ENCODE measurements at places on chromosomes 16 and 17. TPM values are rescaled to one million over a fixed set of nuclear protein-coding genes. Genes with fewer than 3 reads are reported as not detected.

DNA sequence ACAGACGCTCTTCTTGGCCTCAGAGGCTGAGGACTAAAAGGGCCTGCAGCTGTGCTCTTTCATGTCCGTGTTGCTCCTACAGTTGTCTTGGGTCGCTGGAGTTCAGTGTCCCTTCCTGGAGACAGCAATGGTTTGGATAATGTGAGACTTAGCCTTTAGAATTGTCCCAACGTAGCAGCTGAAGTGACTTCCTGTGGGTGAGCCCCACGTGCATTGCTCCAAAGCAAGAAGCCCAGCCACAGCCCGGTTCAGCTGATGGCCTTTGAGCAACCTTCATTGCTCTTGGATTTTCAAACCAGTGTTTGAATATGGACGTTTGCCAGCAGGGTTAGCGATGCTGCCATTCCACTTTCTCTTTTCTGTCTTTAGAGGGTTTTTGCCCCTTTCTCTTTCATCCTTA is 19.7 kb downstream of the TMEM11 start:
- DNase-seq: no peak

- no peak for DNase-seq
Measured at GRCh38 chr17:8673612-8674011, 43.1 kb upstream of the MYH10 start.

DNA sequence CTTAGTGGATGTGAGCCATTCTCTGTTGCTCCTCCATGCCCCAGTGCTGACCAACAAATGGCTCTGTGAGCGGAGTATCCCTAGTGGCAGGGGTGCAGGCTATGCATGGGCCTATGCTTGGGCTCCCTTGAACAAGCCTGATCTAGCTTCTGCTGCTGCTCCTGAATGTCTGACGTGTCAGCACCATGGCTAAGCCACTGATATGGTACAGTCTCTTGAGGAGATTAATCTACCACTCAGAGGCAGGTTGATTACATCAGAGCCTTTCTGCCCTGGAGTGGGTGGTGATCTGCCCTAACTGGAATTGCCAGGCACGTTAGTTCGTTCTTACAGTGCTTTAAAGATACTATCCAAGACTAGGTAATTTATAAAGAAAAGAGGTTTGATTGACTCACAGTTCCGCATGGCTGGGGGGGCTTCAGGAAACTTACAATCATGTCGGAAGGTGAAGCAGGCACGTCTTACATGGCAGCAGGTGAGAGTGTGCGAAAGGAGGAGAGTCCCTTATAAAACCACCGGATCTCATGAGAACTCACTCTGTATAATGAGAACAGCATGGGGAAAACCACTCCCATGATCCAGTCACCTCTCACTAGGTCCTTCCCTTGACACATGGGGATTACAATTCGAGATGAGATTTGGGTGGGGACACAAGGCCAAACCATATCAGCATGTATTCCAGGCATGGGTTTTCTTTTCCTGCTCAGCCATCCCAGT is 41.5 kb upstream of the B4GALNT2 start:
- no peak for DNase-seq

DNA sequence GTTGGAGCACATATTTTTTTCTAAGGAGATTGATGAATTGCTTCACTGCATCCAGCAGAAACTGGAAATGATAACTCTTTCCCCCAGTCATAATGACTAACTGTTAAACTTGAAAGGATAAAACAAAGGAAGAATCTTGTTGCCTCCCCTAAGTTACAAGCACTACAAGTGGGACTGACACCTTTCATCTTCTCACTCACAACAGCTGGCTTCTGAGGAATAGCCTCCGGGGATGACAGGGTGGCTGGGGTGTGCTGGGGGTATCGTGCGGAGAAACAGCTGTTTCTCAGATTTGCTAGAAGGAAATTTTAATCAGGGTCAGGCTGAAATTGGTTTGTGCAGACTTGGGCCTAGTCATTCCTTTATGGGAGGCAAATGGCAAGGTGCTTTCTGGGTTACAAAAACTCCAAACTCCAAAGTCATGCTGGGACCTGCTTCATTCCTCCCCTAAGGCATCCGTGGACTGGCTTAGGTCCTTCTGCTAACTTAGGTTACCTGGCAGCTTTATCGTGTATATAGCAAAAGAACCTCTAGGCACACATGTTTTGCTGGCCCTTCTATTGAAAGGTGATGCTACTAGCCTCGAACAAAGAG is 557.2 kb downstream of the TOX3 start:
- DNase-seq: no peak

GRCh38 chr16:30805056-30805369 is 18.0 kb upstream of the ZNF629 start:
- no peak for DNase-seq

DNA sequence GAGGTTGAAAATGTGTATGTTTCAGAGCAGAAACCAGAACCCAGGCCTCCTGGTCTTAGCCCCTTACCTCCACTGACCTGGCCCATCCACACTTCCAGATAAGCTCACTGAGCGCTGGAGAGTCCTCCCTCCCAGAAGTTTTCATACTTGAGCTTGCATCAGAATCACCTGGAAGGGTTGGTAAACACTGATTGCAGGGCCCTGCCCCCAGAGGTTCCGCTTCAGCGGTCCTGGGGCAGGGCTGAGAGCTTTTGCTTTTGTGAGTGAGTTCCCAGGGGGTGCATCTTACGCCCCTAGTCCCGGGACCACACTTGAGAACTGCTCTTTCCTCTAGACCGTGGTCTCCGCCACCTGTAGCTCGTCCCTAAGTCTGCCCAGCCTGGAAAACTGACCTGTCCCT is 20.6 kb downstream of the TTYH2 start:
- no peak for DNase-seq

DNA sequence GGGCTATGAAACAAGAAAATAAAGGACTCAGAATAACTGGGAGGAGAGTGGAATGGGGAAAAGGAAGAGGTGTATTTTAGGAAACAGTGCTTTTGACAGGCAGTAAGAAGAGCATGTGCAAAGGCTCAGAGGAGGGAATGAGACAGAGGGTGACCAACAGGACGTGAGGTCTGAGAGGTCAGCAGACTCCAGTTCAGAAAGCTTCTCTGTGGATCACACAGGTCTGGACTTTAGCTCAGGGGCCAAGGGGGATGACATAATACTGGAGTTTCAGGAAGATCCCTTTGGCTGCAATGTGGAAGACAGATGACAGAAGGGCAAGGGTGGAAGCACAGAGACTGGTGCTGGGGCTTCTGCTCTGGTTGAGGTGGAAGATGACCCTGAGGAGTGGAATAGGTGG is 489.9 kb upstream of the CDH5 start:
- no peak for DNase-seq

DNA sequence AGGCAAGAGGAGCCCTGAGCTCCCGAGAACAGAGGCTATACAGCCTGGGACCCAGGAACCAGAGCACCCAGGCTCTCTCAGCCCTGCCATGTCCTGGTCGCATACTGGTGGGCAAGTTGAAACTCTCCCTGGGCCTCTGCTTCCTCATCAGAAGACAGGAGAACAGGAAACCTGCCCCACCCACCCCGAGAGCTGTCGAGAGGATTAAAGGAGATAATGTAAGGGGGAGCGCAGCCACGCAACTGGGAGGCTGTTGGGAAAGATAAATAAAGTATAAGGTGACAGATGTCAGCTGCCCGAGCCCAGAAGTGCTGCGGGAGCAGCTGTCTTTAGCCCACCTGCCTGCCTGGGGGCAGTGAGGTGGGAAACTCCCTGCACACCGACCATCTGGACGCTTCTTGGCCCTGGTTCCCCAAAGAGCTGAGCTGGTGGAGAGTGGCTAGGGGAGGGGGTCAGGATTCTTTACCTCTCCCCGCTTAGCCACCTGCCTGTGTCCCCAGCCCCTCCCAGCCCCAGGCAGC is 6.8 kb downstream of the KIF19 start:
- no peak for DNase-seq

- no peak for DNase-seq
Measured at GRCh38 chr17:80414508-80414802, 512 bp upstream of the ENDOV start.

DNA sequence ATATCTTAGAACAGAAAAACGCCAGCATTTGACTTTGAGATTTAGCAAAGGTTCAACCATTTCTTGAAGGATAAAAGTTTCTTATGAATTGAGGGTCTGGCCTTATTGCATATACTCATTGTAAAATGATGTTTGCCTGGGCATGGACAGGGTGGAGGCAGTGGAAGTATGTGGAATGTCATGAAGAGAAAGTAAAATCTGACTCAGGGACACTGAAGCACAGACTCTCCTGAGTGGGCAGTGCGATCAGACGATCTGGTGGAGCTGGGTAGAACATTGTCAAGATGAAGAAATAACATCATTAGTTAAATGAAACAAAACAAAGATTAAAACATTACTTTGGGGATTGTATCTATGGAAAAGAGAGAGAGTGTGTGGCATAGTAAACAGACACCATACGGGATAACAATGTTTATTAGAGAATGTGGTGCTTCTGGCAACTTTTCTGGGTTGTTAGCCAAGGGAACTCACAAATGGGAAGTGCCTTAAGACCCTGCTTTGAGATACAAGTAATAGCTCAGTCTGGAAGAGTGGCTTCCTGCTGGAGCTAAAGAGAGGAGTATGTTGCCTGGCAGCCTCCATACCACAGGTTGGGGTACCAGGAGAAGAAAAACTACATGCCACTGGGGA is 4.4 kb downstream of the MAP3K3 start:
- DNase-seq: no peak

GRCh38 chr17:69012895-69013805 is 47.6 kb downstream of the ABCA9 start:
- no peak for DNase-seq

DNA sequence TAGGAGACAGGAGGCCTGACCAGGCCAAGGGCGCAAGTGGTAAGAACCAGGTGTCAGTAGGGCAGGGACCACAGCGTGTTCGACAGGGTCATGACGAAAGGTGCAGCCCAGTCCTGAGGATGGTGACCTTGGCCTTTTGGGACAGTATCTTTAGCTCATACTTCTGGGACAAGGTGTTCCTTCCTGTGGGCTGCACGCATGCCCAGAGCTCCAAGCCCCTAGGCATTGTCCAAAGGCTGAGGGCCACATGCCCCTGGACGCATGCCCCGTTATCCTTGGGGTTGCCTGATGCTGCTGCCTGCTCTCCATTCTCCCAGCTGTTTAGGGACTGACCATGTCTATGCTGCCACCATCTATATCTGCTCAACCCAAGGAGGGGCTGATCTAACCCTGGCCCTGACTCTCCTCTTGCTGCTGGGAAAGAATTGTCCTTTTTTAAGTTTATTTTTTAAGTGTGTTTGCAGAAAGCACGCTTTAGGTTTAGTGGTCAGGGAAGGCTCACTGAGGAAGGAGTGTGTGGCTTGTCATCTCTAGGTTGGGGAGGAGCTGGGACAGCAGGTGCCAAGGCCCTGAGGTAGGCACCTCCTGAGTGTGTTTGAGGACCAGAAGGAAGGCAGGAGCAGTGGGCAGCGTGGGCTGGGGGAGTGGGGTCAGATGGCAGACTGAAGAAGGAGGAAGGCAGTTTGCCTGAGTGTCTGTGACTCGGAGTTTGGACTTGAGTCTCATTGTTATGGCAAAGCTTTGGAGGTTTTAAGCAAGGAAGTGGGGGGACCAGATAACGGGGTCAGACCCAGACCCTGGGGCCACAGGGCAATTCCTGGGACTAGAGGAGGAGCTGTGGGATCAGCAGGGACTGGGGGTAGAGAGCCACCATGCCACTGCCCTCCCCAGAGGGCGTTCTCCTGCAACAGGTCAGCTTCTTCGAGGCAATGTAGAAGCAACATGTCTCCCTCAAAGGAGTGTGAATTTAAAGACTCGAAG is 15.1 kb upstream of the CBX4 start:
- DNase-seq: no peak

DNA sequence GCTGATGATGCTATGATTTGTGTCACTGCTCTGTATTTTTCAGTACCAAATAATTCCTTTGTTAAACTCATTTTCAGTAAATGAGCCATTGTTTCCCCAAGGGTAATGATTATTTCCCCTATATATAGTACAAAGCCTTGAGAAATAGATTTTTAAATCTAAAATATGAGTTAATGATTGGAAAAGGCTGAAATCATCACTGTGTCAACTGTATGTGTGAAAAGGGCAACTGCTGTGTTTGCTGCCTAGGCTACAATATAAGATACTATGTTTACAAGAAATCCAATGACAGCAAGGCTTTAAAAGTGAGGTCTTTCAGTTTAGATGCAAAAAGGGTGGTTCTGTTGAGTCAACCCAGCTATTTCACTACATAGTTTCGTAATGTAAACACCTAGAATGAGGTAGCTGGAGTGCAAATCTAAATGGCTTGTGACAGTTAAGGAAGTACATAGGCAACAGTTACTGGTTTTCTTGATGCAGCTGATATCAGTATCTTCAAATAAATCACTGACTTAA is 15.3 kb downstream of the NLK start:
- DNase-seq: no peak

- DNase-seq: peak; percentile 75
Measured at GRCh38 chr17:75877752-75878173, 618 bp downstream of the TRIM47 start.

DNA sequence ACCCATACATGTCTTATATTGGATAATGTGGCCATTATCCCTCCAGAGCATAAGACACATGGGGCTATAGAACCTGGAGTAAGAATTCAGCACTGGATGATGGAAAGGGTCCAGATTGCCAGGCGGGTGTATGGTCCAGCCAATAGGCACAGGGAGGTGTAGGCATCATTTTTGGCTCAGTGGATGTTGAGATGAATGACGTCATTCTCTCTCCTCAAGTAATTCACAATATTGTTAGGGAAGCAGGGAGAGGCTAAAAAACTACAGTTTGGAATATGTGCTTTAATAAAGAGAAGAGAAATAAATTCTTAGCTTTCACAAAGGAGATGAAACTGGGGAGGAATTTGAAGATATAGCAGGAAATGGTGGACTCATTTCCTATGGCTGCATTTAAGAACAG is 461.1 kb upstream of the GOT2 start:
- DNase-seq: no peak

DNA sequence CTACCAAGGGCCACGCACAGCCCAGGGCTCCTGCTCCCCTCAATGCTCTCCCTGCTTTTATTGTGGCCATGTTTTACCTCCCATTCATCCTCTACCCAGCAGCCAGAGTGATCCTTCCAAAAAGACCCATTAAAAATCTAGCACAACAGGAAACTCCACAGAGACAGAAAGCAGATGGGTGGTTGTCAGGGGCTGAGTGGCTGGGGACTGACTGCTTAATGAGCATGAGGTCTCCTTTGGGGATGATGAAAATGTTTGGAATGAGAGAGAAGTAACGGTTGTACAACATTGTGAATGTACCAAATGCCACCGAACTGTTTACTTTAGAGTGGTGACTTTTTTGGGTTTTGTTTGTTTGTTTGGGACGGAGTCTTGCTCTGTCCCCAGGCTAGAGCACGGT is 107.4 kb downstream of the GAS7 start:
- no peak for DNase-seq

GRCh38 chr16:82965808-82966207 is 339.0 kb downstream of the CDH13 start:
- no peak for DNase-seq

GRCh38 chr17:6110592-6110991 is 40.4 kb downstream of the WSCD1 start:
- DNase-seq: no peak

The TRPV2 gene
- total RNA-seq: 13.6 TPM

The SCGB1C2 gene
- total RNA-seq: not detected

The KRTAP9-2 gene
- not detected for total RNA-seq

The PIGW gene
- total RNA-seq: 17.2 TPM

The NME1 gene
- 99.4 TPM for total RNA-seq

The SCNN1B gene
- total RNA-seq: 55.8 TPM

The GAS2L2 gene
- not detected for total RNA-seq

The KRTAP9-7 gene
- not detected for total RNA-seq

The HAGH gene
- total RNA-seq: 37.5 TPM

The CPHXL2 gene
- total RNA-seq: not detected

The TMED6 gene
- total RNA-seq: 1.5 TPM

The CDK10 gene
- 89.8 TPM for total RNA-seq
